Activated CD4-positive, alpha-beta T cell treated with anti-CD3 and anti-CD28 coated beads for 36 hours (primary cell): ENCODE measurements at places on chromosomes 6 and 20. TPM values are rescaled to one million over a fixed set of nuclear protein-coding genes. Genes with fewer than 3 reads are reported as not detected.

DNA sequence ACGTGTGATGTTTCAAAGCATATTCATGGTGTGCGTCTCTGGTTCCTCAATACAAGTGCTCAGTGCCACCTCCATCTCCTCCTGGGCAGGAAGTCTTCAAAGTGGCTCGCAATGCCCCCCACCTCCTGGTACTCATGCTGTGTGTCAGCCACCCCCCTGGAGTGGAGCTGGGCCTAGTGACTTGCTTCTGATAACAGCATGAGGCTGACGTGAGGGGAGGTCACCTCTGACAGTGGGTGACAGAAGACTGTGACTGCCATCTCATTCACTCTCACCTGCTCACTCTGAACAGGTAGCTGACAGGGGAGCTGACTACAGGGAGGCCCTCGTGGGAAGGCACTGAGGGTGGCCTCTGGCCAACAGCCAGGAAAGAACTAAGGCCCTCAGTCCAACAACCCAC, 92.4 kb upstream of the NFATC2 start:
- DNase-seq = no peak

DNA sequence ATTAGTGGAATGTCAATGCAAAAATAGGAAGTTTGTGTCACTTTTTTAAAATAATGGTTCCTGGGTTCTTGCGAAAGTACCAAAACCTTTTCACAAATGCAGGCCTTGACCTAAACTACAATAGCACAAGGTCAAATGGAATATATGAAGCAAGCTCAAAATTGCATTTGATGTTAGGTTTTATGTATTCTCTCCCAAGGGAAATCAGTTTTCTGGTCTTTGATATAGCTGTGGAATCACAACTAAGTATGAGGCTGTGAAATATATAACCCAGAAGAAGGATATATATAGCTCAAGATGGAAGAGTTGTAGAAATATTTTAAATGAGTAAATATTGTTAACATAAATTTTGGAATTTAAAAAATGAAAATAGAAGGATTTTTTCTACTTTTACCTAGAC, 327.3 kb downstream of the RIMS1 start:
- DNase-seq = no peak

DNA sequence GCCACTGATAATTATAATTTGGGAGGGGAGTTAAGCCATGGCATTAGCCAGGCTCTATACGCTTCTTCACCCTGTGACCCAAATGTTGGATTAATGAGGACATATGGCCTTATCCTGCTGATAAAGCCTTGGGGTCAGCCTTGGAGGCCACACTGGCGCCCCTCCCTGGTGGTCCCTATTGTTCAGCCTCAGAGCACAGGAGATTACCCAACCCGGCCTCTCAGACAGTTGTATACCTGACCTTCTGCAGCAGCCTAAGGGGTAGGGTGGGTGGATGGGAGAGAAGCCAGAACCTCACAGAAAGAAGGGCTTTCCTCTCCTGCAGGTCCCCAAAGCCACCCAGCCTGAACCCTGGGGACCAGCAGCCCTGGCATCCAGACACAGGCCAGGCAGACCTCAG, 76.8 kb downstream of the LINC00237 start:
- no peak for DNase-seq

GRCh38 chr20:5789827-5790226, 39.6 kb downstream of the SHLD1 start:
- no peak for DNase-seq

DNA sequence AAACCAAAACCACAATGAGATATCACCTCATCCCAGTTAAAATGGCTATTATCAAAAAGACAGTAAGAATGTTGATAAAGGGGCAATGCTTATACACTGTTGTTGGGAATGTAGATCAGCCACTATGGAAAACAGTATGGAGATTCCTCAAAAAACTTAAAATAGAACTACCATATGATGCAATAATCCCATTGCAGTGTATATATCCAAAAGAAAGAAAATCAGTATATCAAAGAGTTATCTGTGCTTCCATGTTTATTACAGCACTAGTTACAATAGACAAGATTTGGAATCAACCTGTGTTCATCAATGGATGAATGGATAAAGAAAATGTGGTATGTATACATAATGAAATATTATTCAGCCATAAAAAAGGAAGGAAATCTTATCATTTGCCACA, 3.5 kb upstream of the FABP7 start:
- no peak for DNase-seq

GRCh38 chr6:52704060-52704459, 33.1 kb downstream of the TMEM14A start:
- DNase-seq = no peak

GRCh38 chr20:63930971-63931553, 25.2 kb downstream of the UCKL1 start:
- no peak for DNase-seq

- DNase-seq = peak; percentile 12
These were observed 191.5 kb downstream of the MCHR2 start for GRCh38 chr6:99802396-99803031.

DNA sequence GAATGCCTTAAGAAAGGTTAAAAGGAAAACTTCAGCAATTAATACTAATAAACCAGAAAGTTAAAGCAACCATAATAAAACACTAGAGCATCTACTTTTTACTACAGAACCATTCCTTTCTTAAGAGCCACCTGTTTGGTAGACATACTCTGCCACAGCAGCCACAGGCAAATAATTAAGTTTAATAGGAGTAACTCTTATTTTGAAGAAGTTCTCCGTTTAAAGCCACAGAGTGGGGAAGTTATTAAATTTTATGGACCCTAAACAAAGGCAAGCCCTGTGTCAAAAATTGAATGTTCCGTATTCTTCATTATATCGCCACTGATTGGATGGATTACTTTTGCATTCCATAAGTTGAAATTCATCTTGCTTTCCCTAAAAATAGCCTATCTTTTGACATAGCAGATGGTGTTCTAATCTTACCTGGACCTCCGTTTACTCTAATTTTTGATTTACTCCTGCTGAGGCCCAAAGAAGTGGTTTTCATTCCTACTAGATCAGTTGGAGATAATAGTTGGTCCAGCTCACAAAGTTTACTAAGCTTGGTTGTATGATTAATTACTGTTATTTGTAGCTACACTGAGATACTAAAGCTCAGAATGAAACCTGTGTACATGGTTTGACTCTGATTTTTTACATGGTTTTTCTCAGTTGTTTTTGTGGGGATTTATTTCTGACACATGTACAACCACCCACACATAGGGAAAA, 140.4 kb upstream of the SUPT3H start:
- no peak for DNase-seq

- DNase-seq = no peak
These were observed 248.7 kb downstream of the C6orf118 start for GRCh38 chr6:165060720-165061119.

Gene KCNK17
- not detected for total RNA-seq

Gene ANKRD6
- total RNA-seq = 2.8 TPM

GRCh38 chr6:12048609-12049008, 36.5 kb downstream of the HIVEP1 start:
- DNase-seq = no peak

Gene ZNF311
- total RNA-seq = 0.98 TPM

- no peak for DNase-seq
These were observed 996 bp upstream of the NFKBIE start for GRCh38 chr6:44266347-44266746.
